ENCODE measurements at places on chromosomes 12 and 14.
A peak's percentile ranks its signal among the peaks of the same experiment; 100 is the strongest.

DNA sequence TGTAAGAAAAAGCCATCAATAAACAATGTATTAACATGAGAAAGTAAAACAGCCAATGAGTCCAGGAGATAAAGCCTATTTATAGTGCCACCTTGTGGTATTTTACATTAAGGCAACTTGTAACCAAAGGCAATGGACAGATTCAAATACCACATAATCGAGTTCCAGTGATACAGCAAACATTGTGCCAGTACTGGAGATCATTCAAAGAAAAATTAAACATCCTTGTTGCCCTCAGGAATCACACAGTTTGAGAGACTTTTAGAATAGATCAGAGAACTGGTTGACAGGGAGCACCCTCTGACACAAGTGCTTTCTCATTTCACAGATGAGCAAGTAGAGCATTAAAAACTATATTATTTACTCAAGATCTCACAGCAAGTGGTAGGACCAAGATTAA lies 98.1 kb downstream of the DDHD1 start:
- DNase-seq = peak; percentile 46

- DNase-seq = no peak
Observed at GRCh38 chr12:130448044-130448821, 110.5 kb downstream of the PIWIL1 start.

- no peak for DNase-seq
Observed at GRCh38 chr12:53591301-53592206, 34.6 kb downstream of the ATF7 start.

DNA sequence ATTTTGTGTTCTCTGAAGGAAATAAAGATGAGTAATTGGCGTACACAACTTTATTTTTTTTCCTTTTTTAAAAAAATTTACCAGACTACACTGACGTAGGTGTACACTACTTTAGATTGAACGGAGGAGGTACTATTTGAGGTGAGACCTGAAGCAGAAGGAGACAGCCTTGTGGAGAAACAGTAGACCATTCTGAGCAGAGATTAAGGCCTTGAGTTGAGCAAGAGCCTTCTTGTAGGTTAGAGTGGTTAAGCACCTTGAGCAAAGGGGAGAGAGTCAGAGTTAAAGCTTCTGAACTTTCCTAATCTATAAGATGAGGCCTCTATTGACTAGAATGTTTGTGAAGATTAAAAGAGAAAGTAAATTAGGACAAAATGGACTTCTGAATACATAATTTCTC lies 2.5 kb downstream of the LEMD3 start:
- peak; percentile 5 for DNase-seq

GRCh38 chr12:104510873-104511440 lies 54.2 kb downstream of the CHST11 start:
- DNase-seq = peak; percentile 18

GRCh38 chr14:75714991-75715390 lies 53.9 kb downstream of the TTLL5 start:
- DNase-seq = no peak

- DNase-seq = peak; percentile 68
Observed at GRCh38 chr12:22687361-22688076, 62.5 kb downstream of the ETNK1 start.

GRCh38 chr12:116210131-116210530 lies 67.4 kb downstream of the MED13L start:
- DNase-seq = no peak

DNA sequence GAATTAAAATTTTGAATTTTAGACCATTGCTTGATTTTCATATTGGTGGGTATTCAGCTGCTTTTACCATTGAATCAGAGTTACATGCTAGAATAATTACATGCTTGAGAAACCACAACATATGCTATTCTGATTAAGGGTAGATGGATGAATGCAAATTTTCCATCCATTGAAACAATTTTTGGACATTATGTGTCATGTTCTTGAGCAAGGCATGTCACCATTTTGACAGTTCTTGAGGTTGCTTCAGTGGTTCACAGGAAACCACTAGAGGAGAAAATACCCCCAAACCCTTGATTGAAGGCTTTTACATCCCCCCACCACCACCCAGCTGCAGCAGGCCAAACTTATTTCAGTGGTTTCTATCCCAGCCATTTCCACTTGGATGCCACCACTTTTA lies 13.5 kb downstream of the UBR7 start:
- DNase-seq = no peak

- DNase-seq = no peak
Observed at GRCh38 chr12:98544751-98545150, 29.4 kb downstream of the TMPO start.

DNA sequence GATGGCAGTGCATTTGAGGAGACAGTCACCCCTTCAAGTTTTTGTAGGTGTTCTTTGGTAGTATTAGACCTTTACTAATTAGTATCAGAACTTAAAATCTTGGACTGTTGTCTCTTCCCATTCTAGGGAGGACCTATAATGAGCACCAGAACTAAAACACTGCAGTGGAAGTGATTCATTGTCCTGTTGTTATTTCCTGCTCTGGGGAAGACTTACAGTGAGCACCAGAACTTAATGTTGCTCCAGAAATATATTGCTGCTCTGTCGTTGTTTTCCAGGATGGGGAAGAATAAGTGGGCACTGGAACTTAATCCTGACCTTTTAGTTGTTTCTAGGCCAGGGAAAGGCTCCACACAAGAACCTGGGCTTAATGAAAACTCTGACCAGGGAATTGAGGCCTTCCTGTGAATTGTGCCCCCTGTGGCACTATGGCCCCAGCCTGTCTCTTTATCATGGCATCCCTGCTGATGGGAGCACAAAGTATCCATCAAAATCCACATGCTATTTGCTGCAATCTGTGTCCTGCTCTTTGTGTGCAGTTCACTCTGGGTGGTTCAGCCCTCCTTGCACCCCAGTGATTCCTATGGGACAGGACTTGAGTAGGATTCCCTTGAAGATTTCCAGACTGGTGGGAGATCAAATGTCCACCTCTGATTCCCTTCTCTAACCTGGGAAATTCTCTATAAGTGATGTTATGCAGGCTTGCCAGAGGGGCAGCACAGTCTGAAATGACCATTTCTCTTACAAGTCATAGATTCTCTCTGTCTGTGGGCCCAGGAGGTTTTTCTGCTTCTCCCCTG lies 175.8 kb downstream of the PAWR start:
- no peak for DNase-seq

GRCh38 chr12:32734952-32735351 lies 20.7 kb downstream of the YARS2 start:
- DNase-seq = no peak

DNA sequence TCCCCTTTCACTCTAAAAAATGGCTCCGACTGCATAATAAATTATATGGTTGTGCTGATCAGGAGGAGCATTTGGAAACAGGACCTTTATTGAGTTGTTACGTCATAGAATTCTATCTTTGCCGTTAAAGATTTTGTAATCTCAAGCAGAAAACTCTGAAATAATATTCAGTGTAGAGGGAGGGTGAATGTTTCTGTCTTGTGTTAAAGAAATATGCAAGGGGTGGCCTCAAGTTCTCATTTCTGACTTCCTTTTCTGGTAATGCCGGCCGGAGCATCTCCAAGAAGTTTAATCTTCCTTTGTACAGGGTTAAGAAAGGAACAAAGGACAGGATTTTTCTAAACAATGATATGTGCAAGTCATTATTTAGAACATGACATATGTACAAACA lies 165.1 kb downstream of the SLC38A4 start:
- peak; percentile 51 for DNase-seq

GRCh38 chr12:5965950-5966383 lies 20.9 kb upstream of the ANO2 start:
- peak; percentile 6 for DNase-seq

GRCh38 chr12:68267892-68268396 lies 14.5 kb upstream of the IL22 start:
- DNase-seq = no peak

- DNase-seq = no peak
Observed at GRCh38 chr12:48651681-48652080, 30.4 kb downstream of the KANSL2 start.

All from CD14-positive monocyte (primary cell).